ENCODE measurements at places on chromosomes 3 and 15. TPM values are rescaled to one million over a fixed set of nuclear protein-coding genes. Genes with fewer than 3 reads are reported as not detected.

Gene ITPKA
- 0.91 TPM for total RNA-seq

Gene GNAT1
- not detected for total RNA-seq

Gene NMNAT3
- 0.46 TPM for total RNA-seq

Gene CHRM5
- total RNA-seq = not detected

Gene CCDC9B
- 91.9 TPM for total RNA-seq

Gene SEC61A1
- total RNA-seq = 373 TPM

Gene MAP6D1
- 2.3 TPM for total RNA-seq
